ENCODE measurements at places on chromosomes 7 and 10.
A peak's percentile ranks its signal among the peaks of the same experiment; 100 is the strongest.

GRCh38 chr10:117631276-117632145 is 89.0 kb downstream of the EMX2 start:
- no peak for DNase-seq

DNA sequence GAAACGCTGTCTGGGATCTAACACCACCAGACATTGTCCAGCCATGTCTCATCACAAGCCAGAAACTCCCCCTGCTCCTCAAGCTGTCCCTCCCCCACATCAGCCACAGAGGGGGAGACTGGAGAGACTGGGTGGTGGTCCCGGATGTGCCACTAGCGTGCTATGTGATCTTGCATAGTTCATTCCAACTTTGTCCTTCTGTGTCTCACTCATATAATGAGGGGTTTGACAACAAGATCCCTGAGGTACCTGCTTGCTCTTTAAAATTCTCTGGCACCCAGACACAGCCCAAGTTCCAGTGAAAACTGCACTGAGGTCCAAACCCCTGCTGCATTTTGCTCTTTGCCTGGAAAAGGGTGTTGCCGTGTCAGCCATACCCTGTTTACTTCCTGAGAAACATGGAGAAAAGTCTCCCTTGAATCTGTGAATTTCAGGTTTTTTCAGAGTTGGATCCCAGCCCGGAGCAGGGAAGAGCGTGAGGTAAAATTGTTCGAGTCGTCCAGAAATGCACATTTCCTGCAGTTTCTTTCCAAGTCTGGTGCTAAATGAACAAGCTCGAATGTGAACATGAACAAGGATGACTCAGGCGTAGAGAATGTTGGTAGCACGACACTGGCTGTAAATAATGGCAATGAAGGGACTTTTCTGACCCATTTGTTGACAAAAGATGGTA is 156.6 kb downstream of the CCDC3 start:
- no peak for DNase-seq

GRCh38 chr7:42080841-42081586 is 156.0 kb downstream of the GLI3 start:
- DNase-seq, result no peak

DNA sequence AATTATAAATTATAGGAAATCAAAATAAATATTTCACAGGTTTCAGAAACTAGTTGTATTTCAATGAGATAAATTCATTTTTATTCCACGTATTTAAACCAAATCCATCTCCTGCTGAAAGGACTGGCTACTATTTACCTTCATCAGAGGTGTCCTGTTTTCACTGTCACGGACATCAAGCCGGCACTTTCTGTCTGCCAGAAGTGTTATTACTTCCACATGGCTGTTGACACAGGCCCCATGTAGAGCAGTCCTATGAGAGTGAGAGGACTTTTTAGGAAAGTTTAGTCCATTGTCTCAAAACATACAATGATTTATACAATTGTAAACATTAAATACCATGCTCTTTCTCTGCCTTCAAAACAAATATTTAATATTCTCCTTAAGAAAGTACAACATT is 100.4 kb upstream of the ACBD5 start:
- DNase-seq, result no peak

DNA sequence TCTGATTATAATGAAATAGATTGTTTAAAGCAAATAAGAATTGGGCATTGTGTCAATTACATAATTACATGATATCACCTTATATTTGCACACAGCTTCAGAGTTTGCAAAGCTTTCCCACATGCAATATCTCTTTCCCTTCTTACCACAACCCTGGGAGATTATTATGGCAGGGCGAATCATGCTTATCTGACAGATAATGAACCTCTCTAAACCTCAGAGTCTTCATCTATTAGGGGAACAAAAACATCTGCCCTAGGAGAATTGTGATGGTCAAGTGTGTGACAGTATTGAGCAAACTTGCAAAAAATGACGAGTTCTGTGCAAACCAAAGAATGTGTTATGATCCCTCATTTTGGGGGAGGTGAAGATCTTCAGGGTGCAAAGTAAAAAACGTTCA is 90.0 kb downstream of the MYOF start:
- no peak for DNase-seq

DNA sequence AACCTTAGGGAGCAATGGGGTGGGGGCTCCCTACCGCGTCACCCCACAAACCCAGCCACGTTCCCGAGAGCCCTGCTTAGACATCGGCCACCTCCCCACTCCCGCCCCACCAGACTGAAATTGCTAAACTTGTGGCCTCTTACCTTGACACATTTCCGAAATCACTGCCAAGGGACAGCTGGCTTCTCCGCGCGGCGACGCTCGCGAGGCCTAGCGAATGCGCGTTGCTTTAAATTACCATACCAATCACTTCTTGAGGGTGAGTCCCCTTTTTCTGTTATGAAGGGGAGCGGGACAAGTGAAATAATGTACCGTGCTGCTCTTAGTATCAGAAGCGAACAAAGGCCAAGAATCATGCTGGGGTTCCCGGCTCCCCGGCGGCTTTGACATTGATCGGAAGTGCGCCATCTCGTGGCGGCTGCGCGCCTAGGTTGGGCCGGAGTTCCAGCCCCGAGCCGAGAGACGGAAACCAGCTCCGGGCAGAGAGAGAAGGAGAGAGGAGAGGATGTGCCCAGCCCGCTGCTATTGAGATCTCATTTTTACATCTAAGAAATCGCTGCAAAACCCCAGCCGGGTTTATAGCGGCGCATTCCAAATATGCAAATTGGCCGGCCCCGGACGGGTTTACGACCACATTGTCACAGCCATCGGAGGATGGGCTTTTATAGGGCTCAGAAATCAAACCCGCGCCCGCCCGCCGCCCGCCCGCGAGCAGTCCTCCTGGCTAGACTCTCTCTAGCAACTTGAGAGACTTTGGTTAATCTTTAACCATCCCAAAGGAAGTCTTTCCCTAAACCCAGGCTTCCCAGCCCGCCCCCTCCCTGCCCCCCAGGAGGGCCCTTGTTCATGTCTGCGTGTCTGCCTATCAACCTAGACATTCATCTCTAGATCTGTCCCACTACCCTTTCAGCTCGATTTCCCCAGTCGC is 5.3 kb downstream of the HOXA11 start:
- peak; percentile 52 for DNase-seq

DNA sequence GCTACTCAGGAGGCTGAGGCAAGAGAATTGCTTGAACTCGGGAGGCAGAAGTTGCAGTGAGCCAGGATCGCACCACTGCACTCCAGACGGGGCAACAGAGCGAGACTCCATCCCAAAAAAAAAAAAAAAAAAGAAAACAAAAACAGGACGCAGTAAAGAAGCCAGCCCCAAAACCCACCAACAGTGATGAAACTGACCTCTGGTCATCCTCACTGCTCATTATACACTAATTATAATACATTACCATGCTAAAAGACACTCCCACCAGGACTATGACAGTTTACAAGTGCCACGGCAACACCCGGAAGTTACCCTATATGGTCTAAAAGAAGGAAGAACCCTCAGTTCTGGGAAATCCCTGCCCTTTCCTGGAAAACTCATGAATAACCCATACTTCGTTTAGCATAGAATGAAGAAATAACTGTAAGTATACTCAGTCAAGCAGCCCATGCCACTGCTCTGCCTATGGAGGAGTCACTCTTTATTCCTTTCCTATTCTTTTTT is 40.0 kb upstream of the EIF4H start:
- no peak for DNase-seq

DNA sequence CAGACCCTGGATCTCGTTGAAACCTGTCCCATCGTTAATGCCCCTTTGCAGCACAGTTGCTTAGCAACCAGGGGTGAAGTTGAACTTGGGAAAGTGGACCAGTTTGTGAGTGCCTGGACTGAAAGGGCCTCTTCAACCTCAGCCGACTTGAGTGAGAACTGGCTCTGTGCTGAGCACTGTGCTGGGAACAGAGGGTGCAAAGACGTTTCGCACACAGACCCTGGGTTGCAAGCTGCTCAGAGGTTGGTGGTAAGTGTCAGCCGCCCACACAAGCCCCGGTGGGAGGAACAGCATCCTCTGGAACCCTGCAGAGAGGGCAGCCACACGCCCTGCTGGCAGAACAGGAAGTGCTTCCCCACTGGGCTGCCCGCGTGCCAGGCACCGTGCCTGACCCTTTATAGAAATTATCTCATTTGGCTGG is 89.2 kb downstream of the CARD11 start:
- DNase-seq, result peak; percentile 34

GRCh38 chr10:17227367-17228090 is 512 bp upstream of the VIM start:
- peak; percentile 32 for DNase-seq

GRCh38 chr7:52973126-52973525 is 62.3 kb upstream of the POM121L12 start:
- no peak for DNase-seq

DNA sequence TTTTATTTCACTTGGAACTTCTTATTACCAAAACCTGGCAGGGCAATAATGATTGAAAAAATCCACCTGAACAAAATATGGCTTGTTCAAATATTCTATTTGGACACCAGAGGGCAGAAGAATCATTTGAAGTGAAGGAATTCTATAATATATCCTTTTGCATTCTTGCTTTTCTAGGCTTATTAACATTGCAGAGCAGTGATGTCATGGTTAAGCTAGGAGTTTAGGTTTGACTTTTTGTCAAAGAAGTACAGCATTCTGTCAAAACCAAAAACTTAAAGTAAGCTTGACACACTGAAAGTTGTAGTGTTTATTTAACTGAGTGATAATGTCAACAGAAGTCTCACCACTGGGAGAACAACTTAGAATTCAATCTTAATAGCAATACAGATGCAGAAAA is 156.0 kb downstream of the SEMA3D start:
- DNase-seq, result no peak

GRCh38 chr10:83943920-83944319 is 195.4 kb upstream of the GHITM start:
- no peak for DNase-seq

GRCh38 chr7:494259-494687 is 25.4 kb downstream of the PDGFA start:
- DNase-seq, result no peak

GRCh38 chr10:77603534-77603927 is 34.1 kb downstream of the KCNMA1 start:
- DNase-seq, result no peak

DNA sequence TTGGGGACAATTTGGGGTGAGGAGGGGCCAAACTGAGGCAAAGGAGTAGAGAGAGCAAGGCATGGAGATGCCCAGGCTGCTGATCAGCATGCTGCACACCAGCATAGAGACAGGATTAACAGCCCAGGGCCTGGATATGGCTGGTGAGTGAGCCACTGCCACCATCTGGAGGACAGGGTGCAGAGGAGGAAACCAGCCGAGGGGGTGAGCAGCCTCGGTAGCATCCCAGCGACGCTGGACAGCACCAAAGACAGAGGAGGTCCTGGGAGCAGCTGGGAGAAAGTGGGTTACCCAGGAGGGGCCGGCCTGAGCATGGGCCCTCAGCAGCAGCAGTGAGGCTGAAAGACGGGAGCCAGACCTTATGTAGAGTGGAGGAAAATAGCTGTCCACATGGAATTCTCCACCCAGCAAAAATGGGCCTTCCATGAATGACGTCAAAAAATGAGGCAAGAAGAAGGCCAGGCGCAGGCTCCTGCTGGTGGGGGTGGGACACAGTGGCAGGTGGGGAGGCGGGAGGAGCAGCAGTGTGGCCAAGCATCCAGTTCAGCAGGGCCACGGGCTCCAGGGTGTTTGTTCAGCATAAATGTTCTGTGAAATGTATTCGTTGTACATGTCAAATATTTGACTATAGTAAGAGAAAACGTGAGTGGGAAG is 16.7 kb downstream of the RET start:
- DNase-seq, result no peak

DNA sequence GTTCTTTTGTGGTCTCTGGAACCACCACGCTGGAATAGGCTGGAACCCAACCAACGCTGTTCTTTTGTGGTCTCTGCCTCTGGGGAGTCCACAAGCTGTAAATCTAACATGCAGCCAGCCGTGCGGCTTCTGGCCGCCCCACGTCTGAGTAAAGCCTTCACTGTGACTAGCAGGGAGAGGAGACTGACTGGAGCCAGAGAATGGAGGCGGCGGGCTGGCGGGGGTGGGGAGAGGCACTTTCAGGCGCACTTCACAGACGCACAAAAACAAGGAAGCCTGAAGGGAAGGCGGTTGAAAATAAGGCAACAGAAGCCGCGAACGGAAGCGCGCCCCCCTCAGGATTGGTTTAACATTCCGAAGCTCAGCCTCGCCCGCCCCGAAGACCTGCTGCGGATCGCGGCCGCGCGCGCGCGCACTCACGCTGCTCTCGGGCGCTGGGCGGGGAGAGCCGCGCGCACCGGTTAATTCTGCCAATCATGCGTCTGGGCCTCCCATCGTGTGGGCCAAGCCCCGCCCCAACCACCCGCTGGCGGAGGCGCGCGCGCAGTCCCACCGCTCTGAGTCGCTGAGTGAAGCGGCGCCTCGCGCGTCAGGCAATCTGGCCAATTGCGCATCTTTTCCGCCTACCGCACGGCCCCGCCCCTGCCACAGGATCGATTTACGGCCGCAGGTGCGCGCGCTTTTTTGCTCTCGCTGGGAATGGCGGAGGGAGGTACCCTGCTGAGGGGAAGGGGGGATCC is at the start of gene SFR1:
SFR1 (plus strand) TSS at position 687 of the 740 bp plus-strand sequence; CDS start at position 700, 13 bp downstream.
- DNase-seq, result peak; percentile 99

GRCh38 chr10:25114036-25114411 is 60.8 kb upstream of the GPR158 start:
- DNase-seq, result no peak

- no peak for DNase-seq
These were observed 800.5 kb upstream of the KCND2 start for GRCh38 chr7:119472408-119473038.

DNA sequence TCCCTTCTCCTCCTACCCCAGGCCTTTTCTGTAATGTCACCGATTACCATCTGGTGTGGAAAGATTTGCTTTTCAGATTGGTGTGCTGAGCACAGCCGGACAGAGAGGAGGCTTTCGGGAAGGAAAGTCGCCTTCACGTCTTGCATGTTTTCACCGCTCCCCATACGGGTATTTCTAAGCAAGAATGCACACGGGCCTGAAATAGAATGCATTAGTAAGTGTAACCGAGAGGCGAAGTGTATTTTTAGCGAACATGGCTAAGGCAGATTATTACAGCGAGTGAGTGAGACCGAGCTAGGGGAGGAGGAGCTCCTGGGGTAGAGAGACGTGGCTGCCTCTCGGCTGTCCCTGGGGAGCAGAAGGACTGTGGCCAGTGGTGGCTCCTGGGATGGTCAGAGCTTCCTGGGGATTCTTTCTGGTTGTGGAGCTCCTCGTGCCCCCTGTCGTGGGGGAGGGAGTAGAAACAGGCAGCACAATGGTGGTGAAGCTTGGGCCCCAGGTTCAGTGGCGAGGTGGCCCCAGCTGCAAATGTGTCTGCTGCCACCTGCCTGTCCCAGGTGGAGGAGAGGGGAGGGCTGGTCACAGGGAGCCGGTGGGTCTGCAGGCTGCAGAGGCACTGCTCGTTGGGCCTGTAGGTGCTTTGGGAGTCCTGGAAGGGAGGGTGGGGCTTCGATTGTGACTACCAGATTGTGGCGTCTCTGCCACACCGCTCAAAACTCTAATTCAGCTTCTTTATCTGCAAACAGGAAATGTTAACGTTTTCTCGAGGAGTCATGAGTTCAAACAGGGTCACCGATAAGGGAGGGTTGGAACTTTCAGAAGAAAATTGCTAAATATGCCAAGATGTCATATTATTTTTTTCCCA is 135.8 kb downstream of the CAMK1D start:
- DNase-seq, result peak; percentile 17

- no peak for DNase-seq
These were observed 69.7 kb upstream of the TNS3 start for GRCh38 chr7:47651355-47652317.

- DNase-seq, result no peak
These were observed 1.8 kb downstream of the CCDC186 start for GRCh38 chr10:114172216-114172615.

Data from CD4-positive, alpha-beta T cell treated with Interleukin-6 at 100 ng/mL for 8 hours (primary cell).